ENCODE measurements at places on chromosomes 11 and 22.

DNA sequence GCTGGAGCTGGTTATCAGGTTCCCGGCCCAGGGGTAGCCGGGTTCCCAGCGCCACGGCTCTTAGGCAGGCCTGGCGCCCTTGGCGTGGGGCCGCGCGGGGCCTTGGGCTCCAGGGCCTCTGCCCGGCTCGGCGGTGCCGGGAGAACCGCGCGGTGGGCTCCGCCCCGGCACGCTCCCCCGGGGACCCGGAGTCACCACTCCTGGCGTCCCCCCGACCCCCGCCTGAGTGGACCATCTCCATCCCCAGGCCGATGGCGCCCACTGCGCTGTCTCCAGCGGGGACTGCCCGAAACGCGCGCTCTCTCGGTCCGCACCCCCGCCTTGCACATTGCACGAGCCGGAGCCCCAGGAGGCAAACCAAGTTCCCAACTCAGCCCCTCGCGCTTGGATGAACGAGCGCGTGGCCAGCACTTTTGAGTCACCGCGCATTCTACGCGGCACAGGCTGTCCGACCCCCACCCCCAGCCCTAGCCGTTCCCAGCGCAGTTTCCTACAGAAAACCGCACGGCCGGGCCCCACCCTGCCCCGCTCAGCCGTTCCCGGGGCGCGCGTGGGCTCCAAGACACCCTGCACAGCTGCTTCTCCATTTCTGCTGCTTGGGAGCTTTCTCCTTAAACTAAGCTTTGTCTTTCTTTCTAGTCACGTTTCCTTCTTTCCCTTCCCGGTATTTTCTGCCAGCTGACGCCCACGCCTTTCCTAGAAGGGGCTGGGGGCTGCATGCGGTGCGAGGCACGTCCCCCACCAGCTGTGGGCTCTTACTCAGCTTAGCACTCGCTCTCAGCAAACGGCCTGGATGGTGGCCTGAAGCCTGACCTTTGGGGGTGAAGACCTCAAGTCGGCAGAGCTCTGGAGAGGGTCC is 650 bp upstream of the CHID1 start:
- DNase-seq, result peak; percentile 82

GRCh38 chr11:84740050-84740449 is 887.1 kb downstream of the DLG2 start:
- DNase-seq, result no peak

- no peak for DNase-seq
Observed at GRCh38 chr11:67275606-67276409, 9.5 kb downstream of the GRK2 start.

GRCh38 chr22:19882446-19883381 is 28.0 kb upstream of the GNB1L start:
- DNase-seq, result peak; percentile 41

DNA sequence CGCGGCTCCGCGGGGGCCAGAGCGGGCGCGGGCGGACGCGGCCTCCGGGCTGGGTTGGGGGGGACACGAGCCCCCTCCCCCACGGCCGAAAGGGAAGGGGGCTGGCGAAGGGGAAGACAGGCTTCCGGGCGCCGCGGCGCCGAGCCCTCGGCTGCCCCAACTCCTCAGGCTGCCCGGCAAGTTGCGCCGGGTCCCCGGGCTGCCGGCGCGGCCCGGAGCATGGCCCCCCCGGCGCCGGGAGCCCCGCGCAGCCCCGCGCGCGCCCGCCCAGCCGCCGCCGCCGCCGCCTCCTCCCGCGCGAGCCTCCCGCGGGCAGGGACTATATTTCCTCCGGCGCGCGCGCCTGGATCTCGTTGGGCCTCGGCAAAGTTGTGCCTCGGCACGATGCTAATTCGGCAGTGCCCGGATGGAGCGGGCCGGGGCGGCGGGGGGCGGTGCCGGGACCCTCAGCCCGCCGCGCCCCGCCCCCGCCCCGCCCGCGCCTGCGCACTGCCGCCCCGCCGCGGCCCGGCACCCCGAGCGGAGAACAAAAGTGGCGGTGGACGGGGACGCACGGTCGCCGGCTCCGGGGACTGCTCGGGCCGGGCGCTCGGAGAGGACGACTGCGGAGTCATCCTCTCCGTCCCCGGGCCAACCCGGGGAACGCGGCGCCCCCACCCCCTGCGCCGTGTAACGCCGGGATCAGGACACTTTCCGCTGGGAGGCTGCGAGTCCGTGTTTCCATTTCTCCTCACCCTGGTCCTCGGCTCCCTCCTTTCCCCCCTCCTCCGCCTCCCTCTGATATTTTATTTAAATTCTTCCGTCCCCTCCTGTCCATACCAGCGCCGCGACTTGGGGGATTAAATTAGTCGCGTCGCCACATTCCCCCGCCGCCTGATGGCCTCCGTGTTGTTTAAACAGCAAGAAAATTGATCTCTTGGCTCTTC is at the start of gene PHF21B:
Gene PHF21B (minus strand): TSS at position 400 of the 926 bp plus-strand sequence. CDS start 456 bp downstream, outside the sequence.
- DNase-seq, result peak; percentile 78

DNA sequence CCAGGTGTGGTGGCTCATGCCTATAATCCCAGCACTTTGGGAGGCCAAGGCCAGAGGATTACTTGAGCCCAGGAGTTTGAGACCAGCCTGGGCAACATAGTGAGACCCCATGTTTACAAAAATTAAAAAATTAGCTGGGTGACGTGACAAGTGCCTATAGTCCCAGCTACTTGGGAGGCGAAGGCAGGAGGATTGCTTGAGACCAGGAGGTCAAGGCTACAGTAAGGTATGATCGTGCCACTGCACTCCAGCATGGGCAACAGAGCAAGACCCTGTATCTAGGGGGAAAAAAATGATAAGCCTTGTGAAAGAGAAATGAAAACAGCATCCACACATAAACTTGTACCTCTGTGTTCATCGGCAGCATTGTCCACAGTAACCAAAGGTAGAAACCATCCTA is 8.1 kb upstream of the CCND1 start:
- DNase-seq, result no peak

DNA sequence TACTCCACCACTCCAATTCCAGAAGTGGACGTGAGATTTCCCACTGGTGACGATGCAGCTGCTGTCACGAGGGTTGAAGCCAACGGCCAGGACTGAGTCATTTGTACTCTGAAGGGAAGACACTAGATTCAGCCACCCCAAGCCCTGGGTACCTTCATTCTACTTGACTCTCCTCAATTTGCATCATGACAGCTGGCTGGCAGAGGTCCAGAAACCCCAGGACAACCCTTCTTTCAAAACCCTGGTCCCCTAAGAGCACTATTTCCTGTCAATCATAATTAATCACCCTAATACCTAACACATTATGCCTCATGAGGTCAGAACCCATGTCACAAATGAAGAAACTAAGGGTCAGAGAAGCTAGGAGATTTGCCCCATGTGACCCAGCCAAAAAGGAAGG is 4.9 kb downstream of the EML3 start:
- no peak for DNase-seq

DNA sequence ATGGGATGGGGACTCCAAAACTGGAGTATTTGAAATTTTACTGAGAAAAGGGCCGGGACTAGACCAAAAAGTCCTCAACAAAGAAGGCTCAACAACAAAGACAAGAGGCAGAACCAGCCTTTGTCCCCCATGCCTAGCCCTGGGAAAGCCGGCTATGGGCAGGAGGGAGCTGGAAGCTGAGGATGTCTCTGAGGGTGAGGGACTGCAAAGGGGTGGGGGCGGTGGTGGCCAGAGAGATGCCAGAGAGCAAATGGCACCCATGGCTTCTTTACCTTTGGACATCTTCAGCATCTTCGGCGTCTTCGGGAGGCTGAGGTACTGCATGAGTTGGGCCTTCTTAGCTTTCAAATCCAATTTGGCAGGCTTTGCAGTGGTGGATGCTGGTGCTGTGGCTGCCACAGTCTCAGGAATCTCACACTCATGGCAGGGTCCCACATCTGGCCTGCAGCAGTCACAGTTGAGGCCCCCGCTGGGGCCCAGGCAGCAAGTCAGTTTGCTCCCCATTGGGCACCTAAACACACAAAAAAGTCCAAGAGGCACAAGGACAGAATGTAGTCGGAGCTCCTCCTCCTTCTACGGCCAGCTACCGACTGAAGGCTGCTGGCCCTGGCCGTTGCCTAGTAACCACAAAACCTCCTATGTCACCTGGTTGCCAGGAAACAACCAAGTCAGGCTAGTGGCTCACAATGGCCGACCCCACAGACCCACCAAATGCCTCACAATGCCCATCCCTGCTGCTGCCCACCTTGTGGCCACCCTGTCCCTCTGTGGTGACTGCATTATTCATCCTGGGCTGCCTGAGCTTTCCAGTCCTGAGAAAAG is at the start of gene C22orf42:
Gene C22orf42 (minus strand): TSS at position 592 of the 822 bp plus-strand sequence. CDS start 88 bp downstream, at position 504.
- no peak for DNase-seq

DNA sequence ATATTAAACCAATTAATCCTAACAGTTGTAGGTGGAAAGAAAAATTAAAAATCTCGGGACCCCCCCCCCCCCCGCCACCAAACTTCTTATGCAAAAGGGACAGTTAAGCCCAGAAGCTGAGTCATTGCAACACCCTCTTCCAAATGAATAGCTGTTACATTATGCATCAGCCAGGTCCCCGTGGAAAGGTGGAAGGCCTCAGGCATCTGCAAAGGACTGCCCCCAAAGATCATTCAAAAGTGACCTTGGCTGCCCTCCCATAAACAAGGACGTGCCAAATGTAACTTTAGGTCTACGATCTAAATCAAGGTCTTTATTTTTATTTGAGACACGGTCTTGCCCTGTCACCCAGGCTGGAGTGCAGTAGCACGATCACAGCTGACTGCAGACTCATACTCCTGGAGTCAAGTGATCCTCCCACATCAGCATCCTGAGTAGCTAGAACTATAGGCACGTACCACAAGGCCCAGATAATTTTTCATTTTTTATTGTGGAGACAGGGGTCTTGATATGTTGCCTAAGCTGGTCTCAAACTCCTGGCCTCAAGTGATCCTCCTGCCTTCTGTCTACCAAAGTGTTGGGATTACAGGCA is 22.8 kb downstream of the SYN3 start:
- no peak for DNase-seq

DNA sequence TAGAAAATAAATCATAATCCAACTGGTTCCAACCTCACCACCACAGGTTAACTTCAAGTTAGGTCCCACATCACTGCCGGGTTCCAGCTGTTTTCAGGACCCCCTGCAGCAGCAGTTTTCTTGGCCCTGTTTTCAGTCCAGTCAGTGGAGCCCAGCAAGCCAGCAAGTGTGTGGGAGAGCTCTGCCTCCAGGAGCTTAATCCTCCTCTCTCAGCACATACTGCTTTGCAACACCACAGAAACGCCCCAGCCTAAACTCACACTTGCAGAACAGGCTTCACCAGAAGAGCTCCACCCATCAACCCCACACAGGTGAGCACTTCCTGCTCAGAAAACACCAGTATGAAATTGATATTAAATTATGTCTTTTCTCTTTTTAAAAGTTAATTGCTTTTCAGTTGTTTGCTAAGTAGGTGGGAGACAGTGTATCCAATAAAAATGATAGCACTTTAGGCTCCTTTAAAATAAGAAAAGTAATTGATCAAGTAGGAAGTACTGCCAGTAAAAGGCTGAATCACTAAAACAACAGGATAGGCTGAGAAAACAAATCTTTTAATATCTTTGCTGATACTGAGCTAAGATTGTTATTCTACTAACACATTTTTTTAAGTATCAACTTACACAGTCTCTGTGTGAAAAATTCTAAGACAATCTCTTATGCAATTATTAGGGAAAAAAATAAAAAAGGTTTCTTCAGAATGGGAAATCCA is 81.5 kb upstream of the TP53AIP1 start:
- DNase-seq, result no peak

- DNase-seq, result no peak
Observed at GRCh38 chr11:115598257-115598901, 94.2 kb upstream of the CADM1 start.

GRCh38 chr11:35558513-35558912 is 33.1 kb upstream of the PAMR1 start:
- DNase-seq, result no peak

DNA sequence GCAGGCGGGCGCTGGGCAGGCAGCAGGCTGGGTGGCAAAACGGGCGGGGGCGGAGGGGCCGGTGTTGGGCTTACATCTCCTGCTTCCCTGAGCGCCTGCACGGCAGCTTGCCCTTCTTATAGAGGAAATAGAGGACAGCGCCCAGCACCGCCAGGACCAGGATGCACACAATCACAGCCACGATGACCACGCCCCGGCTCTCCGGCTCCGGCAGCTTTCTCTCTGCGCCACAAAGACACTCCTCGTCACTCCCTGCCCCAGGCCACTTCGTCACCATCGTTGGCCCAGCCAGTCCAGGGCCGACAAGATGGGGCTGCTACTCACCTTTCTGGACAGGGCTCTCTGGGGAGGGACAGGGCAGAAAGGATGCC is 6.3 kb downstream of the MCAM start:
- no peak for DNase-seq

DNA sequence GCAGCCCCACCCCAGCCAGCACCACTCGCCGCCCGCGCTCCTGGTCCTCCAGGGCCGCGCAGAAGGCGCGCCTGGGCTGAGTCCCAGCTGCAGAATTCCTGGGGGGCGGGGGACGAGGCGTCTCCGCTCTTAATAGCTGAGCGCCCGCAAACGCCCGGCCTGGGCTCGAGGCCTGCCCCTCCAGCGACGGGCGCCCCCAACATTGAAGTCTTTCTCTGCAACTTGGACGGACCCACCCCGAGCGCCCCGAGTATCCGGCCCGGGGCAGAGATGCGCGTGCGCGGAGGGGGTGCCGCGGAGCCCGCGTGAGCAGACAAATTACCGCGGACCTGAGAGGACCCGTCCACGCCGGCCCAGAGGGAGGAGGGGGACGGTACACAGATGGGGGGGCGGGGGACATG is 6.7 kb upstream of the SYT7 start:
- DNase-seq, result peak; percentile 67

GRCh38 chr11:19890308-19890707 is 177.7 kb downstream of the NAV2 start:
- DNase-seq, result no peak

GRCh38 chr11:82907371-82907770 is 5.8 kb downstream of the DDIAS start:
- no peak for DNase-seq

DNA sequence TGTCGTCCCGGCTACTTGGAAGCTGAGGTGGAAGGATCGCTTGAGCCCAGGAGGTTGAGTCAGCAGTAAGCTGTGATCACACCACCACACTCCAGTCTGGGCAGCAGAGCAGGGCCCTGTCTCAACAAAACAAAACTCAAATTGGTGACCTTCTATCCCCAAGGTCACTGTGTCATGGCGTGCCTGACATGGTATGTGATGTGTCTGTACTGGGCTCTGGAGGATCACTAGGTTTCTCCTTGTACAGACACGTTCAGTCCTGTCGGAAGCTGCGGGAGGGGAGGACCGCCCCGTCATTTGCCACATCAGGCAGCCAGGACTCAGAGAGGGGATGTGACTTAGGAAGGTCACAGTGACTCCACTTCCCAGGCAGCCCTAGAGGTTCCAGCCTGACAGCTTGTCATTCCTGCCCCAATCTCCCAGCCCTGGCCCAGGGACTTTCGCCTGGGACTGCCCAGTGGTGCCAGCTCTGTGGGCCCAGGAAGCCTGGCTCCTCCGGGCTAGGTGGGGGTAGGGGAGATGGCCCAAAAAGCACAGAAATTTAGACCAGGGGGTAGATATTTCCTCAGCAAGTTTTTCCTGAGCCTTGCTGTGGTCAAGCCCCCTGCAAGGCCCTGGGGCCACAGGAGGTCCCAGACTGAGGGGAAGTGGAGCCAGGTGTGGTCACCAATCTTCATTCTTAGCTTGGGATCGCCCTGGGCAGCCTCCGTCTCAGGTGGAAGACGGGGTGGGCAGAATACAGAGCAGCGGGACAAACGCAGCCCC is 53.2 kb downstream of the TRIOBP start:
- DNase-seq, result no peak

- no peak for DNase-seq
Observed at GRCh38 chr11:61969838-61970662, 2.6 kb upstream of the FTH1 start.

GRCh38 chr11:109043315-109043714 is 378.4 kb downstream of the DDX10 start:
- DNase-seq, result no peak
